CD8-positive, alpha-beta memory T cell (primary cell): ENCODE measurements at places on chromosomes 1 and 21. TPM values are rescaled to one million over a fixed set of nuclear protein-coding genes. Genes with fewer than 3 reads are reported as not detected.

DNA sequence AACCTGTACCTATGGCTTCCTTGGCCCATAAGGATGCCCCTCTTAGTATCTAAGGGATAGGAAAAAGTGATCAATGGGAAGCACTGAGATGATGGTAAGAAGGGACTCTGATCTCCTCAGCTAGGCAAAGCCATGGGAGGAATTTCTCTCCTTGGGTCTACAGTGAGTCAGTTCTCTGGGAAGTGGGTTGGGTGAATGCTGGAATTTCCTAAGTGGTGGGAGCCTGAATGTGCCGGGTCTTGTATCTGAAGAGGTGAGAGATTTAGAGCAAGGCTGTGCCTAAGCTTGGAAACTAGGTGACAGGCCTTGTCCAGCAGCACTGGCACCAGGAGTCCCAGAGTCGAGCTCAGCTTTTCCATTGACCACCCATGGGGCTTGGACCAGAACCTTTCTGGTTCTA lies 96.3 kb upstream of the SLC2A1 start:
- DNase-seq: no peak

DNA sequence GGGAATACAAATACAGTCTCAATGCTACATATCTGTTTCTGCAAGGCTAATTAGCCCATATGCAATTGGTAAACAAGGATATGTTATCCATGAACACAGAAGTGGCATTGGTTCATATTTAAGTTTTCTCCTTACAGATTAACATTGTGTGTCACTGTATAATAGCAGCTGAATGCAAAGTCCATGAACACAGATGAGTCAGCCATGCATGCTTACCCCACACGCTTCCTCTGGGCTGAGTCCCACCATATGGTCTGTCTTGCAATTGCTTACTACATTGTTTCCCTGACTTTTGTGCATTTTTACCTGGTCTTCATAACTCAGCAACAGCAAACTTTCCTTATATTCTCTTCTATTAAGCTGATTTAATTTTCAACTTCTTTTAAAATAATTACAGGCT lies 41.5 kb upstream of the TSNAX start:
- DNase-seq: no peak

GRCh38 chr1:62840555-62840954 lies 56.6 kb downstream of the ATG4C start:
- DNase-seq: no peak

- DNase-seq: no peak
Observed at GRCh38 chr1:243475966-243476365, 220.1 kb downstream of the SDCCAG8 start.

Gene NOS1AP
- total RNA-seq: 0.07 TPM

Gene AIM2
- 42.3 TPM for total RNA-seq

Gene ACKR1
- total RNA-seq: not detected

Gene ILDR2
- total RNA-seq: 4.4 TPM

GRCh38 chr21:23811805-23812204 lies 1795.5 kb downstream of the MRPL39 start:
- DNase-seq: no peak

DNA sequence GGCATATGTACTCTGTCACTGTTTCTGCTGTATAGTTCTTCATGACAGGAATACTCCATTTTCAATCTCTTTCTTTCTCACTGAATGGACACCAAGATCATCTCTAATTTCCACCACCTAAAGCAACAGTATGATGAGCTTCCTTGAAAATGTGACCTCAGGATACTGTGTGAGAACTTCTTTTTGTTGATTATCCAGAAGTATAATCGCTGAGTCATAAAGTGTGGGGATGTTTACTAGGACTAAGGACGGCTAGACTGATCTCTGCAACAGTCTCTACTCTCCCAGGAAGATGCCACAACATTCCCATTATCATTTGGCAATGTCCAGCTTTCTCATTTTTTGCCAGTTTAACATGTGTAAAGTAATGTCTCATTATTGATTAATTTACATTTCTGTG lies 70.3 kb downstream of the TNFSF18 start:
- DNase-seq: no peak

Gene BLACAT1
- total RNA-seq: 0.09 TPM

Gene RHD
- total RNA-seq: not detected

GRCh38 chr1:185733818-185734735 lies at the start of gene HMCN1:
Gene HMCN1, plus strand, starts transcription at chr1:185734391. Its CDS starts 389 bp downstream, at chr1:185734780.
- DNase-seq: no peak

DNA sequence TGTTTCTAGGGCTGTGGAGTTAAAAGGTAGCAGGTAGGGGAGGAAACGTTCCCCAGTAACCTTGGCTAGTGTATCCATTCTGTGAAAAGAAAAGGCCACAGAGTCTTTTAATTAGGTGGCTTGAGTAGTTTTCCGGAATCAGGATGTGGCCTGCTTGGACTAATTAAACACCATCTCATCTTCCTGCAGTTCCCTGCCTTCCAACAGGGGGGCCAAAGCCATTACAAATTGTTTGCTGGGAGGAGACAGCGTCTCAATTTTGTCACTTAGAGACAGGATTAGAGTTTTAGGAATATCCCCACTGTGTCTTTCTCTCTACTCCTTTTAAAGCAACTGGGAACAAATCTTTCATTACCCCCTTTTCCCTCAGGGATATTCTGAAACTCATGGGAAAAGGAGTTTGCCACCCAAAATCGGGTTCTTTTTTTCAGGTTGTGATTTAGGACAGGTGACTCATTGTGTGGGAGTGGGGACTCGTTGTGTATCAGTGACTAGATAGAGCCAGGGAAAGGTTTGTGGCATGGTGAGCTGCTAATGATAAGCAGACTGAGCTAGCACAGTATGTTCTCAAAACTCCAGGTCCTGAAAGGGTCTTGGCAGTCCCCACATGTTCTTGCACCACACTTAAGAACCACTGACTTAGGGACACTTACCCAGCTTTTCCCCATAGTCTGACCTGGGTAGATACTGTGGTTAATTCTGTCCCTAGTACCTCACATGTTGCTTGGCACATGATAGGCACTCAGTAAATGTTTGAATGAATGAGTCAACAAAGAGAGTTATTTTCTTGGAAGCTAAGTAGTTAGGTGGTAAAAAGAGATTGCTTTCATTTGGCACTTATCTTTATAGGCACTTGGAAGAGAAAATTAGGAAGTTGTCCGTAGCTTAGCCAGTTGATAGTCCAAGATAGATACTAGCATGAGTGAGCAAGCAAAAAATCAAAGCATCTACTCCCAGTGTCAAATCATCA lies 22.5 kb downstream of the INTS3 start:
- no peak for DNase-seq

DNA sequence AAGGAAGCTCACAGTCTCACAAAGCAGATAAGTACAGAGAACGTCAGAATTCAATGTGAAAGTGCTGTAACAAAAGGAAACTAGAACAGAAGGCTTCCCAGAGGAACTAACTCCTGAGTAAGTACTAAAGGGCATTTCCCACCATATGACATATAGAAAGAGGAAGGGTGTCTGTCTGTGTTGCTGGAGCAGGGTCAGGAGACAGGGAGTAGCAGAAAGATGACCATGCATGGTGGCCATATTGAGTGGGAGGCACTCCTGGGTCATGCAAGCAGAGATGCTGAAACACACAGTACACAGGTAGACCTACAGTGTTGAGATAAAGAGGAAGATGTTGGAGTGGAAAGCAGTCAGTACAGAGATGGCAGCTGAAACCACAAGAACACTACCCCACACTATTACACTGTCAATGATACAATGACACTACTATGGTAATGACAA lies 47.3 kb downstream of the SLC25A24 start:
- no peak for DNase-seq

Gene CSRP1
- total RNA-seq: 66.9 TPM

Gene EFNA1
- 0.16 TPM for total RNA-seq

Gene TMEM54
- 2.6 TPM for total RNA-seq

DNA sequence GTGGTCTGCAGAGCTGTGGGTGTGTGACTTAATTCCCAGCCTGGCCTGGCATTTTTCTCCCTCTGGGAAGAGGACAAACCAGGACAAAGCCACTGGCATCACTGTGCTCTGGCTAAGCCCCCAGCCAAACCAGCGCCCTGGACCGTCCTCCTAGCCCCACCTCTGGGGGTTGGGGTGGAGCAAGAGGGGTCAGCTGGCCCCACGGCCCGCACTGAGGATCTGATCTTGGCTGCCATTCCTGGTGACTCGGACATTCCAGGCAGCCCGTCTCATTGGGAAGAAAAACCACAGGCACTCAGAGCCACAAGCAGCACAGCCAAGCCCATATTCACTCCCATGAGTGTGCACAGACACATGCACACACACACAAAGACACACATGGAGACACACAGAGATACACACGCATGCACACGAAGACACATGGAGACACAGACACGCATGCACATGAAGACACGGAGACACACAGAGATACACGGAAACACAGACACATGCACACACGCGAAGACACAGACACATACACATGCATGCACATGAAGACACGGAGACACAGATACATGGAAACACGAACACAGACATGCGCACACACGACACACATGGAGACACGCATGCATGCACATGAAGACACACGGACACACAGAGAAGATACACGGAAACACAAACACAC lies 2.3 kb upstream of the MXRA8 start:
- DNase-seq: no peak

GRCh38 chr1:53577761-53578100 lies 118.5 kb downstream of the DMRTB1 start:
- DNase-seq: no peak

DNA sequence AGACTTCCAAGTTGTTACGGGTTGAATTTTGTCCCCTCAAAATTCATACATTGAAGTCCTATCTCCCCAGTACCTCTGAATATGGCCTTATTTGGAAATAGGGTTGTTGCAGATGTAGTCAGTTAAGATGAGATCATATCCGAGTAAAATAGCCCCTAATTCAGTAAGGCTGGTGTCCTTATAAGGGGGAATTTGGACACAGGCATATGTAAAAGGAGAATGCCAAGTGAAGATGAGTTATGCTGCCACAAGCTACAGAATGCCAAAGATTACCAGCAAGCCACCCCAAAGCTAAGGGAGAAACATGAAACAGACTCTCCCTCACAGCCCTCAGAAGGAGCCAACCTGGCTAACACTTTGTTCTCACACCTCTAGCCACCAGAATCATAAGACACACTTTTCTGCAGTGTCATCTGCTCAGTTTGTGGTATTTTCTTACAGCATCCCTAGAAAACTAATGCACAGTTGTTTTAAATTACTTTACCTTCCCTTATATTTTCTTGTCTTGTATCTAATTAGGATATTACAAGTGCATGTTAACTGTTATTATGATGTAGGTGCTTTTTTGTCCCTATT lies 43.3 kb upstream of the PRDX6 start:
- DNase-seq: no peak

- no peak for DNase-seq
Observed at GRCh38 chr1:111961773-111962565, 27.5 kb downstream of the KCND3 start.

Gene KRTAP21-2
- not detected for total RNA-seq

DNA sequence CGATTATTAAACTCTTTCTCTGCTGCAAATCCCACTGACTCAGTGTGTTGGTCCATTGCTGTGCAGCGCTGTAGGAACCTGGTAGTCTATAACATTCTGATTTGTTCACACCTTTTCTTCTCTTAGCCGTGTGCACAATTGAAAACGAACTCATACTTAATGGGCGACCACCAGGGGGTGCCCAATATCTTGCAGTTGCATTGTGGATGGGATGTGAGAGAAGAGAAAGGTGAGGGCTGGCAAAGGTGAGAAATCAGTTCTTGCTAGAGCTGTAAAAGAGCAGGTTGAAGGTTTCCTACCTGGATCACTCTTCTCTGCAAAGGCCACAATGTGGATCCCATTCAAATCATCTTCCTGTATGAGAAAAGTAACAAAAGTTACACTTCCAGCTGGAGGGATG lies 51.0 kb downstream of the CASQ2 start:
- no peak for DNase-seq

DNA sequence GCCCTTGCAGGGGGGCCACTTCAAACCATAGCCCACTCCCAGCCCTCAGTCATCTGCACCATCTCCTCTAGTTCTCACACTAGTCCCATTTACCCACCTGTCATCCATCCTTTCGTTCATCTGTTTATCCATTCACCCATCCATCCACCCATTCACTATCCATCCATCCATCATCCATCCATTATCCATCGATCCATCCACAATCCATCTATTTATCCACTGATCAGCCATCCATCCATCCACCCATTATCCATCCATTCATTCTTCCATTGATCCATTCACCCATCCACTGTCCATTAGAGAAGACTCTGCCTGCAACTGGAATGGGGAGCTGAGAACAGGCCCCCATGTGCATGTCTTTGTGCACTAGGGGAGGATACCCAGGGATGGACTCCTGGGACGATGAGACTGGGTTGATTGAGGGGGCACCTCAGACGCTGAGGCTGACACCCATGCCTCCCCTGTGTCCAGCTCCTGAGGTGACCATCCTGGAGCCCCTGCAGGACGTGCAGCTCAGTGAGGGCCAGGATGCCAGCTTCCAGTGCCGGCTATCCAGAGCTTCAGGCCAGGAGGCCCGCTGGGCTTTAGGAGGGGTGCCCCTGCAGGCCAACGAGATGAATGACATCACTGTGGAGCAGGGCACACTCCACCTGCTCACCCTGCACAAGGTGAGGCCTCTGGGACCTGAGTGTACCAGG lies 97.9 kb downstream of the TRIM11 start:
- DNase-seq: no peak

- peak; percentile 54 for DNase-seq
Observed at GRCh38 chr1:172674831-172675613, 16.1 kb downstream of the FASLG start.

Gene PLPPR4
- not detected for total RNA-seq

Gene TTC39A
- 0.28 TPM for total RNA-seq

Gene RAB25
- not detected for total RNA-seq

Gene OR2AK2
- total RNA-seq: not detected

DNA sequence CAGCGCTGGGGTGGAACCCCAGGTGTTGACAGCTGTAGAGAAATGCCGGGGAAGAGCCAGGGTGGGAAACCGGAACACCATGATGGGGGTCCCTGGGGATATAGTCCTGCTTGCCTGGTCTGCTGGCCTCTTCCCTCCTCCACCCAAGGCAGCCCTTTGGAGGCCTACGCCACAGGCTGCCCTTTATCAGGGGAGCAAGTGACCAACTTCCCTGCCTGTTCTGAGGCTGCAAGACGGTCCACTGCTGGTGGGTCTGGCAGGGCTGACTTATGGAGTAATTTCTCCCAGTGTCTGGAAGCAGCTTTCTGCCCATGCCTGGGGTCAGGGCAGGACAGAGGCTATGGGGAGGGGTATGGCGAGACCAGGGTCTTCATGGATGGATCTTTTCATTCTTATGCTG lies 50.8 kb upstream of the EDN2 start:
- no peak for DNase-seq

Gene NIBAN1
- total RNA-seq: 55.7 TPM

- DNase-seq: no peak
Observed at GRCh38 chr1:72037745-72038343, 244.5 kb downstream of the NEGR1 start.

DNA sequence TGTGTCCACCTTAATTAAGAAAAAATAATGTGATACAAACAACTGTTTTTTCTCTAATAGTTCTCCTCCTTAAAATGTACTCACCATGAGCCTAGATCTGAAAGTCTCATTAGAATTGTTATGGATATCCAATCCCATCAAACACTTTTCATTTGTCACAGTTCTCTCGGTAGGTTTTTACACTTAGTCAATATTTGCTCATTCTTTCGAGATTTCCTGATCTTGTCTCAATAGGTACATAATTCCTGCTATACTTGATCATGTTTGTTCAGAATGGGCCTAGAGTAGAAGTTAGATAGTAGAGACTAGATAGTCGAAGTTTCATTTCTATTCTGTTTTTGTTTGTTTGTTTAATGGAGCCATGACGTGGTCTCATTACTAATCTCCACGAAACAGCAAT lies 2005.7 kb downstream of the NCAM2 start:
- no peak for DNase-seq
